Activated CD8-positive, alpha-beta memory T cell treated with anti-CD3 and anti-CD28 coated beads, Interleukin-2, amount 10 ng/mL, durations not matched to agents 7 days and 5 days (primary cell): ENCODE measurements at places on chromosomes 7 and 10.

DNA sequence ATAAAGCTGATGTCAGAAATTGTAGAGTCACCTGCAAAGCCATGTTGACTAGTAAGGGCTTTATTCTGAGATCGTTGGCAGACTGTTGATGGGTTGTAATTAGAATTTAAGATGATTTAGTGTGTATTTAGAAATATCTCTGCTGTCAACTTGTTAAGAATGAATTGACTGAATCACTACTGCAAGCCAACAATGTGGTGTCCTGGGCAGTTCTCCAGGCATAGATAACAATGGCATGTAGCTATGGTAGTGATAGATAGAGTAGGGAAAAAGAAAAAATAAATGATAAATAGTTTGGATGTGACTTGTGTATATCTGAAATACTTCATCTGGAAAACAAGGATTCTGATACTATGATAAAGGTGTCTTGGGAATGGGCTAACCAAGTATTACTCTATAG is 640.2 kb downstream of the ARL4A start:
- H3K27ac ChIP-seq = no peak overlapping the region
- no peaks in the 10 kb centered on the region for H3K4me1 ChIP-seq
- no peak overlapping the region for H3K4me3 ChIP-seq
- H3K36me3 ChIP-seq = no peaks in the 10 kb centered on the region
- DNase-seq = no peak

DNA sequence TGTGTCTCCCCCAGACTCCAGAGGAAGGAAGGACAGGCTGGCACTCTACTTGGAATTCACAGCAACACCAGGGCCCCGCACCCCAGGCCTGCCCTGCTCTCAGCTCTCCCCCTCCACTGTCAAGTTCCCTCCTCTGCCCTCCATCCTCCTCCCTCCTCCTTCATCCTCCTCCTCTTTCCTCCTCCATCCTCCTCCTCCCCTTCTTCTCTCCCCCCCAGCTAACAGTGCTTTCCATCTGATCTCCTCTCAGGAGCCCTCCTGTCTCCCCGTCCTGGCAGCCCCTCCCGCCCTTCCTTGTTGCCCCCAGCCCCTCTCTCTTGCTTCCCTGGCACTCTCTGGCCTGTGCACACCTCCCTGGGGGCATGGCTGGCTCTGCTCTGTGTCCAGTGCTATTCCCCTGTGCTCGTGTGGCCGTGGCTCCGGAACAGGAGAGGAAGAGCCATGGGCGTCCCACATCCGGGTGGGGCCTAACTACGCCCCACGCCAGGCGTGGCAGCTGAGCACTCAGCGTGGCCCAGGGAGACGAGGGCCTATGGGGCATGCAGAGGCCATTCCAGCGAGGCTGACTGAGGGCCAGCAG is 64.2 kb downstream of the PWWP2B start:
- H3K36me3 ChIP-seq = no peaks in the 10 kb centered on the region
- H3K4me3 ChIP-seq = no peak overlapping the region
- H3K4me1 ChIP-seq = peaks cover 2% of the 10 kb centered on the region
- H3K27me3 ChIP-seq = no peaks in the 10 kb centered on the region
- DNase-seq = no peak

DNA sequence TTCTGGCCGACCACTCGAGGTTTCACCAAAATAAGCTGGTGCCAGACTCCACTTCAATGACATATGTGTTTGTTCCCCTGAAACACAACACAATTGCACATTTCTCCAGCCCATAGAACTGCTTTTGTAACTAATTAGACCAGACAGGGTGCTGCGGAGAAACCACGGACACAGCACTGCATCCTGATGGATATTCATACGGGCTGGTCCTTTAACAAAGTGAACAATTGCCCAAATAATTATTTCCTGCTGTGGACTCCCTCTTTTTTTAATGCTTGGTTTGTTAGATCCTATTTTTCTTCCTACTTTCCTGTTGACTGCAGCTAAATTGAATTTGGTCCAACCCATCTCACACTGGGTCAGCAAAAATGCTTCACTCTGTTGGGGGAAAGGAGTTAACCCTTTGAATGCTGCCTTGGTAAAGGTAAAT is 198.6 kb upstream of the BMPER start:
- H3K27ac ChIP-seq = no peak overlapping the region
- no peaks in the 10 kb centered on the region for H3K4me1 ChIP-seq
- H3K36me3 ChIP-seq = peaks cover 4% of the 10 kb centered on the region
- no peaks in the 10 kb centered on the region for H3K27me3 ChIP-seq
- no peak overlapping the region for H3K4me3 ChIP-seq

- DNase-seq = no peak
- peaks cover 2% of the 10 kb centered on the region for H3K4me1 ChIP-seq
- no peak overlapping the region for H3K4me3 ChIP-seq
- no peak overlapping the region for H3K27ac ChIP-seq
- H3K27me3 ChIP-seq = peaks cover 7% of the 10 kb centered on the region
Observed at GRCh38 chr7:143416565-143417149, 8.0 kb upstream of the EPHA1 start.

DNA sequence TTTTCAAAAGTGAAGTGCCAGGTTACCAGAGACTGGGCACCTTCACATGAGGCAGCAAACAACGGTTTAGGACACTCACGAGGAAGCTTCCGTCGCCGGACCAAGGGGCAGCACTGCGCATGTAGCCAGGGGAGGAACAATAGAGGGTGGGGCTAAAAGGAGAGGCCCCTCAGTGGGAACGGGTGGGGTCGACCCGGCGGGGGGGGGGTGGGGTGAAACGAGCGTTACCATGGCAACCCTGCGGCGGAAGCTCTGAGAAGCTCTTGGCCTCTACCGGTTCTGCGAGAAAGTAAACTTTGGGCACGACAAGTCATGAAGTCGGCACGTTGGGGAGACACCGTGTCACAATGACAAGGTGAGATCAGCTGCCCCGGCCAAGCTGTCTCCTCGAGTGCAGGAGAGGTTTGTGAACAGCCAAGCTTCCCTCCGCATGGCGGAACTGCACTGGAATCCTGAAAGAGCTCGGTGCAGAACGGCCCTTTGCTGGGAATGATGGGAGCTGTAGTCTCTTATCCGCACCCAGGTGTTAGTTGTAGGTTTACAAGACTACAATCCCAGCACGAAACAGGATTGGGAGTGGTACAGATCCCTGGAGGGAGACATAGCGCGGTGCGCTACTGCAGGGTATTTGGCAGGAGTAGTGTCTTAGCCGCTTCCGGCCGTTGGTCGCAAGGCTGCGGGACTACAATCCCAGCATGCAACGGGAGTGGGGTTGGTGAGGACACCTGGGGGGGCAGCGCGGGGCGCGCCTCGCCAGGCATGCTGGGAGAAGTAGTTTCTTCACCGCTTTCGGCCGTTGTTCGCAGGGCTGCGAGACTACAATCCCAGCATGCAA is 72.8 kb upstream of the ZNF722 start:
- peak overlapping the region; percentile 89 for H3K27ac ChIP-seq
- DNase-seq = peak; percentile 94
- peaks cover 10% of the 10 kb centered on the region for H3K36me3 ChIP-seq
- no peaks in the 10 kb centered on the region for H3K27me3 ChIP-seq
- peak overlapping the region; percentile 82 for H3K4me3 ChIP-seq
- H3K4me1 ChIP-seq = peaks cover 11% of the 10 kb centered on the region

DNA sequence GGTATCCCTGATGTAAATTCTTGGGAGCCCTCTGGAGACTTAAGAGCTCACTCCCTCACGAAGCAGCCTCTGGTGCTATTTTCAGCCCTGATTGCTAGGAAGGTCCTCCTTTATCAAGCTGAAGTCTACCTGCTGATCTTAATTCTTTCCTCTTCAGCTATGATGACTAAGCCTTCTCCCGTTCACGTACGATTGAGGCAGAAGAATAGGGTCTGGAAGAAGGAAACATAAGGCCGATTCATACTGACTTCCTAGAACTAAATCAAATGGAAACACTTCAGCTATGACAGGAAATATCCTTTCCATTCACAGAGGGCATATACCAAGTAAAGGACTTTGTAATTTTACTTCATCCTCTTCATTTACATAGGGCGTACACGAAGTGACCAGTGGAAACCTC is 107.0 kb downstream of the CPXM2 start:
- peaks cover 19% of the 10 kb centered on the region for H3K27me3 ChIP-seq
- no peak overlapping the region for H3K27ac ChIP-seq
- H3K4me3 ChIP-seq = no peak overlapping the region
- no peak for DNase-seq

DNA sequence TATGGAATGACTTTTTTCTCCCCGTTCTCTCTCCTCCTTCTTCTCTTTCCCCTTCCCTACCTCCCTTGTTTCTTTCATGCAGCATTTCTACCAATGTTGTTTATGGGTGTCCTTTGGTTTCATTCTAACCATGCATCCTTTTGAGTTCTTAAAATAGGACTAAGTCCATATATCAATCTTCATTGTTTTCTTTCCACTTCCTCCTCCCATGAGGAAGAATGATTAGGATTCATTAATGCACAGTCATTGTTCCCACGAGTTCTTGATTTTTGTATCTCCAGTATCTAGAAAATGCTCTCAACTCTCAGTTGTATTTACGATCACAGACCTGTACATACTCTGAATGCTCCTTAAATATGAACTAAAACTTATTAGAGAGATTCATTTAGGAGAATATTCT is 153.3 kb downstream of the LRRC4 start:
- H3K4me3 ChIP-seq = no peak overlapping the region
- no peak overlapping the region for H3K27ac ChIP-seq
- H3K36me3 ChIP-seq = peaks cover 1% of the 10 kb centered on the region

DNA sequence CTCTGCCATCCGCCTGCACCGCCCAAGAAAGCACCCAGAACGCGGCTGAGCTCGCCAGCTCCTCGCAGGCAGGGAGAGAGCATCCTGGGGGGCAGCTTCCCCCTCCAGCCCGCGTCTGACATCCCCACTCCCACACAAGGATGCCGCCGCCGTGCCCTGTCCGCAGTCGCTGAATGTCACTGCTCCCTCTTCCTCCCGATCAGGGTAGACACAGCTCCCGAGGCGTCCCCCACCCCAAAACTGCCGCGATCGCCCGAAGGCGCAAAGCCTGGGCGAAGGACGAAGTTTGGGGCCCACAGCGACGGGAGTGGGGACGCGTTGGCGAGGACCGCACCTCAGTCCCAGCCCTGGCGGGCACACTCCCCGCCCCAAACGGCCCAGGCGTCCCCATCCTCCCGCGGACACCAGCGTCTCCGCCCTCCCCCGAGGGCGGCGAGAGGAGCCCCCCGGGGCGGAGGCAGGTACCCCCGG is 1.5 kb upstream of the KAT6B start:
- peaks cover 4% of the 10 kb centered on the region for H3K36me3 ChIP-seq
- peak; percentile 69 for DNase-seq
- H3K4me1 ChIP-seq = peaks cover 41% of the 10 kb centered on the region
- H3K4me3 ChIP-seq = peak overlapping the region; percentile 84
- peak overlapping the region; percentile 85 for H3K27ac ChIP-seq
- H3K27me3 ChIP-seq = no peaks in the 10 kb centered on the region

DNA sequence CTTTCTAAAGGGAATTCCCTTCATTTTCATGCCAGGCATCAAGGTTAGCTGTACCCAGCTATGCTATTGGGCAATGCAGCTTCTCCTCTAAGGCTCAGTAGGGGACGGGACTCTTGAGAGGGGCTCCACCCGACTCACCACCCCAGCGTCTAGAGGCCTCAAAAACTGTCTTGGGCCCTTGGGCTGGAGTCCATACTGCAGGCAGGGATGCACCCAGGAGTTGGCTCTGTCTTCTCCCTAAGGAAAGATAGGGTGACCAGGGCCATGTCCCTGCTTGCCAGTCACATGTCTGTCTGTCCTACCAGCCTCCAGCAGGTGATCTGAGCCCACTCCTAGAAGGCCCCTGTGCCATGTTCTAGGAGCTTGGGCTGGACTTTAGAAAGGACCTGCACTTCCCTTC is 1.2 kb downstream of the OPN4 start:
- no peak overlapping the region for H3K4me3 ChIP-seq
- no peak for DNase-seq

GRCh38 chr7:43582503-43583423 is at the start of gene STK17A:
Gene STK17A, plus strand, starts transcription at chr7:43583108. Its CDS starts 136 bp downstream, at chr7:43583244.
- peaks cover 34% of the 10 kb centered on the region for H3K36me3 ChIP-seq
- H3K27me3 ChIP-seq = peaks cover 18% of the 10 kb centered on the region
- peak within 1 kb of the TSS; percentile 97 for H3K27ac ChIP-seq
- DNase-seq = peak; percentile 95
- peaks cover 23% of the 10 kb centered on the region for H3K4me1 ChIP-seq
- peak within 1 kb of the TSS; percentile 98 for H3K4me3 ChIP-seq

- H3K4me3 ChIP-seq = peak overlapping the region; percentile 88
- peak; percentile 63 for DNase-seq
- H3K27me3 ChIP-seq = no peaks in the 10 kb centered on the region
- peaks cover 9% of the 10 kb centered on the region for H3K36me3 ChIP-seq
- peaks cover 30% of the 10 kb centered on the region for H3K4me1 ChIP-seq
Observed at GRCh38 chr10:29409241-29410054, 120.6 kb downstream of the LYZL1 start.

DNA sequence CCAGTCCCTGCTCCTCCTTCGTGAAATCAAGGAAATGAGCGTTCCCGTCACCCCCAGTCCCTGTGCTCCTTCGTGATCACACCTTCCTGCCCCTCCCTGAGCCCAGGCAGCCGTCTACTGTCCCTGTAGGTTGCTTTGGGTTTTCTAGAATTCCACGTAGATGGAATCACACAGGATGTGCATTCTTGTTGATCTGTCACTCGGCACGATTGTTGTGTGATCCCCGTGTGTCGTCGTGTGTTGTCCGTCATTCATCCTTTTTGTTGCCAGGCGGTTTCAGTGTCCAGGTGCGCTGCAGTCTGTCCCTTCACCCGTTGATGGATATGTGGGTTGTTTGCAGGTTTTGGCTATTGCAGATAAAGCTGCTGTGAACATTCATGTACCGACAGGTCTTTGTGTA is 9.4 kb downstream of the MTG1 start:
- H3K27ac ChIP-seq = no peak overlapping the region
- DNase-seq = no peak
- peaks cover 47% of the 10 kb centered on the region for H3K4me1 ChIP-seq
- H3K36me3 ChIP-seq = peaks cover 65% of the 10 kb centered on the region

GRCh38 chr7:48511080-48511479 is 339.8 kb downstream of the ABCA13 start:
- DNase-seq = no peak
- H3K4me3 ChIP-seq = no peak overlapping the region
- H3K4me1 ChIP-seq = no peaks in the 10 kb centered on the region
- no peak overlapping the region for H3K27ac ChIP-seq
- H3K27me3 ChIP-seq = no peaks in the 10 kb centered on the region
- no peaks in the 10 kb centered on the region for H3K36me3 ChIP-seq

GRCh38 chr7:8601121-8601520 is 167.7 kb downstream of the NXPH1 start:
- H3K27ac ChIP-seq = no peak overlapping the region
- DNase-seq = no peak
- no peaks in the 10 kb centered on the region for H3K4me1 ChIP-seq
- H3K36me3 ChIP-seq = no peaks in the 10 kb centered on the region
- no peak overlapping the region for H3K4me3 ChIP-seq
- no peaks in the 10 kb centered on the region for H3K27me3 ChIP-seq

- no peaks in the 10 kb centered on the region for H3K4me1 ChIP-seq
- no peak overlapping the region for H3K27ac ChIP-seq
- DNase-seq = no peak
- H3K36me3 ChIP-seq = no peaks in the 10 kb centered on the region
Observed at GRCh38 chr7:4604456-4604940, 77.6 kb upstream of the FOXK1 start.

- no peak overlapping the region for H3K27ac ChIP-seq
- H3K4me1 ChIP-seq = no peaks in the 10 kb centered on the region
- no peak for DNase-seq
- no peaks in the 10 kb centered on the region for H3K27me3 ChIP-seq
Observed at GRCh38 chr10:15228426-15228825, 59.9 kb upstream of the NMT2 start.

- H3K4me3 ChIP-seq = no peak overlapping the region
- H3K36me3 ChIP-seq = no peaks in the 10 kb centered on the region
- peaks cover 4% of the 10 kb centered on the region for H3K27me3 ChIP-seq
- H3K27ac ChIP-seq = no peak overlapping the region
Observed at GRCh38 chr10:58836991-58837575, 324.4 kb downstream of the BICC1 start.

GRCh38 chr7:22726345-22726906 is 574 bp upstream of the IL6 start:
- no peak overlapping the region for H3K4me3 ChIP-seq
- H3K27me3 ChIP-seq = peaks cover 68% of the 10 kb centered on the region
- H3K27ac ChIP-seq = no peak overlapping the region
- H3K36me3 ChIP-seq = no peaks in the 10 kb centered on the region
